ENCODE measurements at places on chromosomes 2 and 18.
A peak's percentile ranks its signal among the peaks of the same experiment; 100 is the strongest.

GRCh38 chr2:44120428-44120827 lies 48.2 kb upstream of the PPM1B start:
- DNase-seq: peak; percentile 81

- no peak for DNase-seq
These were observed 132.1 kb upstream of the SERPINE2 start for GRCh38 chr2:224171226-224171625.

GRCh38 chr2:177192788-177193187 lies 19.8 kb upstream of the HNRNPA3 start:
- no peak for DNase-seq

DNA sequence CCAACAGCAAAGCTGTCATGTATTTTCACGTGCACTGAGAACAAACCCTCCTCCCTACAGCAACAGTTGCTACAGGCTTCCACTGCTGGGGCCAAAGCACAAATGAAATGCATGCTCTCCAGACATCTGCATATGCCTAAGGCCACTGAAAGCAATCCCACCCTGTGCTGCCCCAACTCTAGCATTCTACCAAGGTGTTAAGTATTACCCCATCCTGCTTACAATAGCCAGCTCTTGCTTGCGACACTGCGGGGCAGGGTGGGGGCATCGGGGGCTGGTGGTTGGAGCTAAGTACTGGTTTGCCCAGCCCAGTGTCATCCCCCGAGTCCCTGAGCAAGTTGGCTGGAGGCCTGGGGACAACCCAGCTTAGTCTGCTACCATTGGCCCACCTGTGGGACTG lies 742.5 kb downstream of the TDRD15 start:
- no peak for DNase-seq

GRCh38 chr2:3079959-3080948 lies 297.4 kb downstream of the EIPR1 start:
- DNase-seq: no peak

DNA sequence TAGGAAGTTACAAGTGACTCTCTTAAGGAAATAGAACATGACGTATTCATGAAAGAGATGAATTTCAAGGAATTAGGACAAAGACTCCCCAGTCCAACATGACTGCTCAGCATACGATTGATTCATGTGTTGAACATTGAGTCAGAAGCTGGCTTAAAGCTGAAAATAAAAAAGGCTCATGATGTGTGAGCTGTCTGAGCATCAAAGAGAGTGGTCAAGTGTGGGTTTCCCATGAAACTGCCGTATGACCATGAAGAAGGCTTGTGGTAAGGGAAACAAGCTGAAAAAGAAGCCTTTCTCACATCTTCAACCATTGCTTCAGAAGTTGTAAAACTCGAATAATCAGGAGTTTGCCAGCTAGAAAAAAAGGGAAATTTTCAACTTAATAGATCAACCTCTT lies 201.9 kb upstream of the APCDD1 start:
- no peak for DNase-seq

DNA sequence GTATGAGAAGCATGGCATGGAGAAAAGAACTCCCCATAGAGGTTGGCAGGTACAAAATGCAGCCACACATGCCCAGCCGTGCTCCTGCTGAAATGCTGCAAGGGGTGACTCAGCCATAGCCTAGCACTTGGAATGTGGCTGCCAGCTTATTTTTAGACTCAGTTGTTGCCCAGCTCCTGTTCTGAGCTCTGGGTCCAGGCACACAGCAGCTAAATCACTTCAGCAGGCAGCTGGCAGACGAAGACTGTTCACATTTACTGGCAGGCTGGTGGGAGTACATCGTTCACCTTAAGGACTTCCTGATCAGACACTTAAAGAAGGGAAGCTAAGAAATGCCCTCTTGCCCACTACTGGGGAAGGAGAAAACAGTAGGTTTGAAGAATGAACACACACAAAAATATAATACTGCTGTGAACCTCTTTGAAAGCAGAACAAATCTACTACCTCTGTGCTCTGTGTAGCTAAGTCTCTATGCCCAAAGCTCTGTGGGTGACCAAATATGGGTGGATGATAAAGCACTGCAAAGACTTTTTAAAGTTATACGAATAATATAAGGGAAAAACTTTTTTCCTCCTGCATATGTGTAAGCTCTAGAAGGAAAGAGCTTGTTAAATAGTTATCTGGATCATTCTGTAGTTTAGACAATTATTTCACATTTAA lies 146.1 kb downstream of the LNPK start:
- DNase-seq: peak; percentile 22

DNA sequence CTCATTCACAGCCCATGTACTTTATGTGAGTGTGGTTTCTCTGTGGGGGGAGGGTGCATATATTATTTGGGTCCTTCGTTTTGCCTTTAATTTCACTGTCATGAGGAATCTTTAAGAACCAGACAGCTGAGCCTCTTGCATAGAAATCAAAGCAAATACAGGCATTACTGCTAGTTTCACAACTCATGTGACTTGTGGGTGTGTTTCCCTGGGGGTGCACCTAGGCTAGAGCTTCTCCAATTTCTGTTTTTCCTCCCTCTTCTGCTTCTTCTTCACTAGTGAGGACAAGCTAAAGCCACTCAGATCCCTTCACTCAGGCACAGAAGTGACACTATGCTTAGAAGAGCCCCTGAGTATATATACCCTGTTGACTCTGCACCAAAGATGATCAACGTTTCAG lies 131.4 kb downstream of the ACOXL start:
- no peak for DNase-seq

GRCh38 chr18:8562070-8562469 lies 47.2 kb upstream of the RAB12 start:
- no peak for DNase-seq

- DNase-seq: no peak
These were observed 1010.8 kb upstream of the CELF4 start for GRCh38 chr18:38576349-38576748.

GRCh38 chr2:37642907-37643729 lies 28.3 kb downstream of the CDC42EP3 start:
- DNase-seq: no peak
